ENCODE measurements at places on chromosomes 2 and 18. TPM values are rescaled to one million over a fixed set of nuclear protein-coding genes. Genes with fewer than 3 reads are reported as not detected.

DNA sequence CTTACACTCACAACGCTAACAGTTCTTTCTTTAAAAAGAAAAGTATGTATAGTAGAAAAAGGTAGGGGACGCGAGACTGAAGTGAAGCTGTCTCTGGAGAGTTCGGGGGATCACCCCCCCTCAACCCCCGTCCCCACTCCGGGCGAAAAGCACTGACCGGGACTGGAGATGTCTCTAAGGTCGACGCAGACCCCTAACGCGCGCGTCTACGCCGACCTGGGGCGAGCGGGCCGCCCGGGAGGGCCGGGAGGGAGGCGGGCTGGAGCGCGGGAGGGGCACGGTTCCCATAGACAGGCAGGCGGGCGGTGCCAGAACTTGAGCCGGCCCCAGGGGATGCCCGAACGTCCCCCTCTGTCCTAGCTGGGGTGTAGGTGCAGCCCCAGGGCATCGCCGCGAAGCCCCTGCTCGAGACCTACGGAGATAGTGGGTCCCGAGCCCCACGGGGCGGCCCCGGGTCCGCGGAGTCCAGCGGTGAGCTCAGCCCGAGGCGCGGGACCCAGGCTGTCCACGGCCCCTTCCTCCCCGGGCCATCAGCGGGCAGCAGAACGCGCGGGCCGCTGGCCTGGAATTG is 82.2 kb downstream of the CHRNA1 start:
- H3K27me3 ChIP-seq = peaks cover 7% of the 10 kb centered on the region
- no peak overlapping the region for H3K27ac ChIP-seq
- H3K36me3 ChIP-seq = peaks cover 15% of the 10 kb centered on the region
- peaks cover 30% of the 10 kb centered on the region for H3K4me1 ChIP-seq

DNA sequence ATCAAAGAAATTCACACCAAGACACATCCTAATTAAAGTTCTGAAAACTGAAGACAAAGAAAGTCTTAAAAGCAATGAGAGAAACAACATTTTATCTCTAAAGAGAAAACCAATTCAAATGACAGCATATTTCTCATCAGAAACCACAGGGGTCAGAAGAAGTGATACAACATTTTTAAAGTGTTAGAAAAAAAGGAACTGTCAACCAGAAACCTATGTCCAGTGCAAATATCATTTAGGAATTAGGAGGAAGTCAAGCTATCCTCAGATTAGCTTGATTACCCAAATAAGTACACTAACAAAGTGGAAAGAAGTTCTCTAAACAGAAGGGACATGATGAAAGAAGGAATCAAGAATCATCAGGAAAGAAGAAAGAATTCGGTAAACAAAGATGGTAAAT is 59.5 kb upstream of the BCL2L11 start:
- no peak overlapping the region for H3K27ac ChIP-seq
- no peak for DNase-seq
- H3K4me3 ChIP-seq = no peak overlapping the region
- peaks cover 47% of the 10 kb centered on the region for H3K27me3 ChIP-seq
- H3K36me3 ChIP-seq = peaks cover 5% of the 10 kb centered on the region

- peaks cover 7% of the 10 kb centered on the region for H3K36me3 ChIP-seq
- no peak for DNase-seq
- no peaks in the 10 kb centered on the region for H3K27me3 ChIP-seq
- peaks cover 9% of the 10 kb centered on the region for H3K4me1 ChIP-seq
- H3K4me3 ChIP-seq = no peak overlapping the region
These were observed 169.1 kb upstream of the TRIB2 start for GRCh38 chr2:12547566-12548170.

GRCh38 chr18:46333431-46334135 is 229.4 kb downstream of the HAUS1 start:
- no peak overlapping the region for H3K27ac ChIP-seq
- peak overlapping the region; percentile 51 for H3K4me3 ChIP-seq
- H3K27me3 ChIP-seq = peaks cover 75% of the 10 kb centered on the region
- H3K4me1 ChIP-seq = peaks cover 27% of the 10 kb centered on the region

GRCh38 chr2:231807020-231807419 is 20.8 kb downstream of the COPS7B start:
- no peak overlapping the region for H3K27ac ChIP-seq
- peaks cover 46% of the 10 kb centered on the region for H3K36me3 ChIP-seq
- peaks cover 2% of the 10 kb centered on the region for H3K4me1 ChIP-seq
- DNase-seq = no peak
- H3K27me3 ChIP-seq = no peaks in the 10 kb centered on the region

- H3K4me3 ChIP-seq = no peak overlapping the region
- H3K36me3 ChIP-seq = no peaks in the 10 kb centered on the region
- no peak for DNase-seq
These were observed 33.3 kb upstream of the NRXN1 start for GRCh38 chr2:51065276-51065675.

- H3K4me3 ChIP-seq = no peak overlapping the region
- H3K27ac ChIP-seq = no peak overlapping the region
- no peaks in the 10 kb centered on the region for H3K36me3 ChIP-seq
- DNase-seq = no peak
- peaks cover 6% of the 10 kb centered on the region for H3K4me1 ChIP-seq
These were observed 7.4 kb downstream of the SPDYA start for GRCh38 chr2:28818053-28818452.

GRCh38 chr2:81835321-81836000 is 1530.9 kb upstream of the LRRTM1 start:
- no peaks in the 10 kb centered on the region for H3K27me3 ChIP-seq
- H3K27ac ChIP-seq = no peak overlapping the region
- H3K36me3 ChIP-seq = no peaks in the 10 kb centered on the region
- DNase-seq = no peak
- H3K4me1 ChIP-seq = no peaks in the 10 kb centered on the region

DNA sequence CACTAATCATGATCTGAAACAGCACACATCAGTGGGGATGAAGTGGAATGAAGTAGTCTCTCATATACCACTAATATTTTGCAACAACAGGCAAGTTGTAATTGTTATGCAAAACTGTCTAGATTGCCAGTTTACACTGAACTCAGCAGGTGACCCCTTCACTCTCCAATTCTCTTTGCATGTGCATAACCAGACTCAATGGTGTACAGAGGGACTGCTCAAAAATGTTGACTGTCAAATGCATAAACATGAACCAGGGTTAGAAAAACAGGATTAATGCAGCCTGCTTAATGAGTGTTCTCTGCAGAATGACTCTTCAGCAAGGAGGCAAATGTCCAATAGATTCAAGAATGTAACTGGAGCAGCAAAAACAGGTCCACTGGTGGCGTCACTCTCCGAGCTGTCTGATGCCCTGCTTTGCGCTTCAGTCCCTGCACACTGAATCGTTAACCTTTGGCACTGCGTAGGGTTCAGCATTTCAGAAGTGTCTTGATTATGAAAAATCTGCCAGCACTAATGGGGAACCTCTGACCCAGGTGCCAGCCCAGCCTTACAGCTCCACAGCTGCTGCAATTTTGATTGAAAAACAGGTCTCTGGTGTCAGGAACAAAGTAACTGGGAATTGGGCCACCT is 209.3 kb downstream of the TDRD15 start:
- no peaks in the 10 kb centered on the region for H3K36me3 ChIP-seq
- H3K27ac ChIP-seq = no peak overlapping the region
- H3K27me3 ChIP-seq = no peaks in the 10 kb centered on the region
- DNase-seq = no peak

- no peak overlapping the region for H3K4me3 ChIP-seq
- no peaks in the 10 kb centered on the region for H3K27me3 ChIP-seq
- H3K36me3 ChIP-seq = no peaks in the 10 kb centered on the region
- DNase-seq = no peak
- H3K27ac ChIP-seq = no peak overlapping the region
These were observed 9.3 kb downstream of the TMEM182 start for GRCh38 chr2:102771114-102771513.

DNA sequence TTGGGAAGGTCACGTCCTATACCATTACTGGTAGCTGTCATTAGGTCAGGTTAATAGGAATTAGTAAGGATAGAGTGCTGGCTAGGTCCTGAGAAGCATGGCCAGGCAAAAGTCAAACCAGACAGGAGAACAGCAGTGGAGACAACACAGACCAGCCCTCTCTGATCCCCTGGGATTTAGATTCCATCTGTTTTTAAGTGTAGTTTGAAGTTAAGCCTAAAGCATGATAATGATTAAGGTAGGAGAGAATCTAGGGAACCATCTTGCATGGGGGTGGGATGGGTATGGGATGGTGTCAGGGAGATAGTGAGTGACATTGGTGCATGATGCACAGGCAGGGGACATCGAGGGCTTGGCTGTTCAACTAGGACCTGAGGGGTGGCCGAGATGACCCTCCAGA is 96.6 kb downstream of the MYCN start:
- no peaks in the 10 kb centered on the region for H3K36me3 ChIP-seq
- H3K27ac ChIP-seq = no peak overlapping the region
- no peak overlapping the region for H3K4me3 ChIP-seq
- no peaks in the 10 kb centered on the region for H3K4me1 ChIP-seq
- no peaks in the 10 kb centered on the region for H3K27me3 ChIP-seq

DNA sequence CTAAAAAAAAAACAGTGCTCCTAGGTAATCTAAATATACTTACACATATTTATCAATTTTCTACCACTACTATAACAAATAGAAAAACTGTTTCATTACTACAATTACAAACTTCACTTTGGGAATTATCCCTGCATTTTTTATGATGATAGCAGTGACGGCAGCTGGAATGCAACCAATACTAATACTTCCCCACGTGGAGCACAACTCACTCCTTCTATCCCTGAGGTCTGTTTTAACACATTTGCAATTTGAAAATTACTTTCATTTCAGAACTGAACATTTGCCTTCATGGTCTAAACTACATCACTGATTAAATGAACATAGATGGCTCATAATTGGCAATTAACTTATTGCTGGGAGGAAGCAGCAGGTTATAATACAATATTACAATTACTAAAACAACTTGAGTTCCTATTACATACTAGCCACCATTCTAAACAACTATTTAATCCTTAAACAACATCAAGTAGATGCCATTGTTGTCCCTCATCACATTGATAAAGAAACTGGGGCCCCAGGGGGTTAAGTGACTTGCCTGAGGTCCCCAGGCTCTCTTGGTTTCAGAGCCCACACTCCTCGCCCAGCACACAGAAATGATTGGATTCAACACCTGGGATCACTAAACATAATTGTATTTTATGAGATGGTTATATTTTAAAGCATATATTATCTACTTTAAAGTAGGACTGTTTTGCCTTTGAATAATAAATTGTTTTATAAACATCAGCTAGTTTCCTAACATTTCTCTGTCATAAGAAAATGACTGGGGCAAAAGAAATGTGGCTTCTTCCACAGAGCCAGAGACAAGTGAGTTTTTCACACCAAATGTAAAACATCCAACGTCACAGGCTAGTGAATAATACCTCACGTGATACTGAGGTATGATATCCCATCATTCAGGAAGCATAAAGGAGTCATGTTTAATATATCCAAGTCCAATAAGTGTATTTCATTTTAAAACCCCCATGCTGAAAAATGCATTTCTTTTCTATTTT is 6.2 kb downstream of the COLEC12 start:
- H3K4me1 ChIP-seq = no peaks in the 10 kb centered on the region
- H3K27me3 ChIP-seq = peaks cover 22% of the 10 kb centered on the region
- no peak for DNase-seq
- no peaks in the 10 kb centered on the region for H3K36me3 ChIP-seq
- H3K27ac ChIP-seq = no peak overlapping the region

- H3K27me3 ChIP-seq = no peaks in the 10 kb centered on the region
- peaks cover 73% of the 10 kb centered on the region for H3K4me1 ChIP-seq
- peak overlapping the region; percentile 87 for H3K4me3 ChIP-seq
- peak; percentile 72 for DNase-seq
- peak overlapping the region; percentile 95 for H3K27ac ChIP-seq
- H3K36me3 ChIP-seq = peaks cover 5% of the 10 kb centered on the region
These were observed 46.8 kb downstream of the MRPS5 start for GRCh38 chr2:95074663-95075439.

GRCh38 chr2:9656270-9656766 is 25.5 kb upstream of the YWHAQ start:
- H3K27ac ChIP-seq = peak overlapping the region; percentile 91
- peak; percentile 74 for DNase-seq
- H3K27me3 ChIP-seq = no peaks in the 10 kb centered on the region
- H3K4me1 ChIP-seq = peaks cover 49% of the 10 kb centered on the region

DNA sequence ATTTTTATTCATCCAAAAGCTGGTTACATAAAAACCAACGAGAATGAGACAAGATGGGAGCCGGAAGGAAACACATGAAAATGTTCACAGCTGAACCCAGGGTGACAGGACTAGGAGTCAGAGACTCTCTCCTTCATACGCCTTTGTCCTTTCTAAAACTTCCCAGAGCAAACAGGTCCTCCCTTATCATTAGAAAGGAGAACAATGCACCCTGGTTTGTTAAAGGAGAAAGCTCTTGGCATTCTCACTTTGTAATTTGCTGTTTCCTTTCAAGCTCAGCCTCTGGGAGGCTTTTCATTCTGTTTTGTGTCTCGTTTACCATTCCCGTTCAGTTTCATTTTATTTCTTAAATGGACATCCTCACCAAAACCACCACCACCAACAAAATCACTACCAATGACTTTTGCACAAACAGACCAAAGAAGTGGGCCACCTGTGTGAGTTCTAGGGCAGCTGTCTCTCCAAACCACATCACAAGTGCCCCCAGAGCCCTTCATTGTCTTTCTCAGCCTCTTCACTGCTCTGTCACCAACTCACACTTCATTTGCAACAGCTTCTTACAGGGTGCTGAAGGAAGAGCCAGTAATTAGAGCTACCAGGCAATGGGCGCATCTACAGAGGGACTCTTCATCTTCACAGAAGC is 105.3 kb downstream of the HDAC4 start:
- H3K27ac ChIP-seq = peak overlapping the region; percentile 47
- DNase-seq = no peak
- H3K27me3 ChIP-seq = no peaks in the 10 kb centered on the region

- no peak overlapping the region for H3K27ac ChIP-seq
- DNase-seq = no peak
- H3K4me3 ChIP-seq = no peak overlapping the region
- no peaks in the 10 kb centered on the region for H3K4me1 ChIP-seq
- no peaks in the 10 kb centered on the region for H3K36me3 ChIP-seq
- H3K27me3 ChIP-seq = no peaks in the 10 kb centered on the region
These were observed 379.9 kb upstream of the DSEL start for GRCh38 chr18:67896451-67896850.

DNA sequence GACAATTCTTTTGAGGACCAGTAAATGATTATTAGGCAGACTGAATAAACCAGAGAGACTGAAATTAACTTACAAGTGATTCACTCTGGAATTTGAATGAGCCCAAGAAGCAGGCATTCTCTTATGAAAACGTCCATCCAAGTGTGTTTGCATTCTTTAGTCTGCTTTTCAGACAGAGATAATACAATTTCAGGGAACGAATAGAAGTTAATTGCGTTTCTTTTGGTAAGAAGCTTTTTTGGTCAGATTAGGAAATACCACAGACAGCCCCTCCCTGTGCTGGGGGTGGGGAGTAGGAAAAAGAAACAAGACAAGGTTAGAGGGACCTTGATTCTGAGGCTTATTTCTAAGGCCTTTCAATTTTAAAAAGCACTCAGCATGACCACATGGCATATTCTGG is 874.4 kb downstream of the SUCLG1 start:
- H3K36me3 ChIP-seq = no peaks in the 10 kb centered on the region
- no peak overlapping the region for H3K27ac ChIP-seq
- H3K27me3 ChIP-seq = no peaks in the 10 kb centered on the region
- H3K4me1 ChIP-seq = no peaks in the 10 kb centered on the region

The FBXO36 gene
- total RNA-seq = 0.66 TPM

The GALNT13 gene
- total RNA-seq = not detected

The VSNL1 gene
- total RNA-seq = not detected

The LOXHD1 gene
- total RNA-seq = not detected

The HRH4 gene
- total RNA-seq = 0.16 TPM

The TRABD2A gene
- total RNA-seq = 67.9 TPM

The IRS1 gene
- 1.9 TPM for total RNA-seq

The AGXT gene
- not detected for total RNA-seq

The EVA1A gene
- total RNA-seq = not detected

The CD8B gene
- 0.64 TPM for total RNA-seq

The CAVIN2 gene
- not detected for total RNA-seq

The DES gene
- not detected for total RNA-seq

The IMMT gene
- 160 TPM for total RNA-seq

Measured in activated T-helper 2 cell treated with anti-CD3 and anti-CD28 coated beads, Interferon-gamma antibody, Interleukin-2, Interleukin-4, amounts not matched to agents 10 μg/mL and 5 μg/mL and 100 μg/mL, durations not matched to agents 14 hours and 24 hours and 36 hours (primary cell).